A549 (cell line): ENCODE measurements at places on chromosomes 11 and 22.
A peak's percentile ranks its signal among the peaks of the same experiment; 100 is the strongest.

DNA sequence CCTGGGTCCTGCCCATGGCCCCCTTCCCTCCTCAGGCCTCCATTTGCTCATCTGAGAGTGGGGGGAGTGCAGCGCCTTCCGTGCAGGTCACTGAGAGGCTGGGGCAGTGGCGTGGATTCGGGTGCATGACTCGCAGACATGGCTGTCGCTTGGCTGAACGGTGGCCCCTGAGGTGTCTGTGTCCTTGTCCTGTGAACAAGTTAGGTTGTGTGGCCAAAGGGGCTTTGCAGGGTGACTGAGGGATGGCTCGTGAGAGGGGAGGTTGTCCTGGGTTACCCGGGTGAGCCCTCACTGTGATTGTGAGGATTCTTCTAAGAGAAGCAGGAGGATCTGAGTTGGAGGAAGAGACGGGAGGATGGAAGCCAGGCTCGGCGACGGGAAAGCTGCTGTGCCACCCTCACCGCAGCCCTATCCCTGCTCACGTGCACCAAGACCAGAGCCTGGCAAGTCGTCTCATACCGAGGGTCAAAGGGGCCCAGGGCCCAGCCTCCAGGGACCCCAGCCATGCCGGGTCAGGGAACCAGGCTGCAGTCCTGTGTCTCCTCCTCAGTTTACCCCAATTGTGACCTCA is 79.1 kb downstream of the KCNQ1 start:
- DNase-seq, result no peak

DNA sequence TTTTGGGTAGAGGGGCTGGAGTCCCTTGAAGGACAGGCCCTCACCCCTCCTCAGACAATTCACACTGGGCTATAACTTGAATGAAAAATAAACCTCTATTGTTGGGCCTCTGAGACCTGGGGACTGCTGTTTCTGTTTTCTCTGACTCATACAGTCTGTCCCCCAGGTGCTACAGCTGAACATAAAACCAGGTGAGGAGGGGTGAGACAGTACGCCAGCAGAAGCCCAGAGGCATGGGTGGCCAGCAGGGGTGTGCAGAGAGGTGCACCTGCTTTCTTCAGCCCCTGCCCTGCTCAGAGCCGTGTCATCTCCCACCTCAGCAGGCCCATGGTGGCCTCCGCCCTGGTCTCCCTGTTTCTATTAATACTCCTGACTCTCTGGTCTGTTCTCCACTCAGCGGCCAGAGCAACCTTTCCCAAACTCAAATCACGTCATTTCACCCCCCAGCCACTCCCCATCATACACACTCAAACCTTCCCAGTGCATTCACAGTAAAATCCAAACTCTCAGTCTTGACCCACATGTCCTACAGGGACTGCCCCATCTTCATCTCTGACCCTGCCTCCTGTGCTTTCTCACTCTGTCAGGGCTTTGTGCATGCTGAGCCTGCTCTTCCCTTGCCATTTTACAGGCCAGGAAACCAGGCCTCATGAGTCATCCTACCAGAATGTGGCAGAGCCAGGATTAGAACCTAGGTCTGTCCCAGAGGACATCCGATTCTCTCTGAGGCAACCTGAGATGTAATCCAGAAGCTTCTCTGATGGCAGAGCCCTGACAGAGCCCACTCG is 5.4 kb upstream of the IL2RB start:
- DNase-seq, result no peak

- no peak for DNase-seq
These were observed 56.8 kb upstream of the FGF3 start for GRCh38 chr11:69876013-69876412.

GRCh38 chr11:119993722-119994121 is 144.2 kb downstream of the TRIM29 start:
- no peak for DNase-seq

DNA sequence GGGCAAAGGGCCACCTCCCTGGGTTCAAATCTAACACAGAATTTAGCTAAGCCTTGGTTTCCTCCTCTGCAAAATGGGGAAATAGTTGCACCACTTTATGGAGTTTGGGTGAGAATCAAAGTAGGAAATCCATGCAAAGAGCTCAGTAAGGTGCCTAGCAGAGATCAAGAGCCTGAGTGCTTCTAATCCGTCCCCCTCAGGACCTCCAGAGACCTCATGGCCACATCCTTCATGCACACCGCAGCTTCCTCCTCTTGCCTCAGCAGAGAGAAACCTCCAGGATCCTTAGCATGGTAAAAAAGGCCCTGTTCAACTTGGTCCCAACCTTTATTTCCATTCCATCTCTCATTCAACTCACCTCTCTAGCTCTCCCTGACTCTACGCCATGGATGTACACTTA is 37.8 kb upstream of the NAV2 start:
- DNase-seq, result no peak

- no peak for DNase-seq
These were observed 11.8 kb downstream of the CYB561A3 start for GRCh38 chr11:61349916-61350315.

- DNase-seq, result no peak
These were observed 863.8 kb downstream of the KCNA4 start for GRCh38 chr11:29153078-29153477.

DNA sequence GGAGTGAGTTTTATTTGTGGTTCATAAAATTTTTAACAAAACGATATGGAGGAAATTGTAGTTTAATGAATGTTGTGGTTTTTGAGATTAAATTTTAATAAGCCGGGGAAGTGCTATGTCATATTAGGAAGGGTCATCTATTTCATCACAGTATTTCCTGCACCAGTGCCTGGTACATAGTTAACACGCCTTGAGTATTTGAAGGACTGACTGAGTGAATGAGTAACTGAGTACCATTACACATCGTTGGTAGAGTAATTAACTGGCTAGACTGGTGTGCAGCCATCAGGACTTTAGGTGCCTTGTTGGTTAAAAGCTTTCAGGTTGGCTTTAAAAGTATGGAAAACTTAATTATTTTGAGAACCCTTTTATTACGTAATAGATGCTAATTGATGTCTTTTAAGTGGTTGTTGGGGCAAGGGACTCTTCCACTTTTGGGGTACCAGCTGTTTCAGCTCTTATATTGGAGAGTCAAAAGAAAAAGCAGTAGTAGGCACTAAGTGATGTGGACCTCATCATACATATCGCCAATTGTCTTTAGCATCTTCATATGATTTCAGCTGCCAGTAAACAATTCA is 101.8 kb downstream of the DDX10 start:
- no peak for DNase-seq

DNA sequence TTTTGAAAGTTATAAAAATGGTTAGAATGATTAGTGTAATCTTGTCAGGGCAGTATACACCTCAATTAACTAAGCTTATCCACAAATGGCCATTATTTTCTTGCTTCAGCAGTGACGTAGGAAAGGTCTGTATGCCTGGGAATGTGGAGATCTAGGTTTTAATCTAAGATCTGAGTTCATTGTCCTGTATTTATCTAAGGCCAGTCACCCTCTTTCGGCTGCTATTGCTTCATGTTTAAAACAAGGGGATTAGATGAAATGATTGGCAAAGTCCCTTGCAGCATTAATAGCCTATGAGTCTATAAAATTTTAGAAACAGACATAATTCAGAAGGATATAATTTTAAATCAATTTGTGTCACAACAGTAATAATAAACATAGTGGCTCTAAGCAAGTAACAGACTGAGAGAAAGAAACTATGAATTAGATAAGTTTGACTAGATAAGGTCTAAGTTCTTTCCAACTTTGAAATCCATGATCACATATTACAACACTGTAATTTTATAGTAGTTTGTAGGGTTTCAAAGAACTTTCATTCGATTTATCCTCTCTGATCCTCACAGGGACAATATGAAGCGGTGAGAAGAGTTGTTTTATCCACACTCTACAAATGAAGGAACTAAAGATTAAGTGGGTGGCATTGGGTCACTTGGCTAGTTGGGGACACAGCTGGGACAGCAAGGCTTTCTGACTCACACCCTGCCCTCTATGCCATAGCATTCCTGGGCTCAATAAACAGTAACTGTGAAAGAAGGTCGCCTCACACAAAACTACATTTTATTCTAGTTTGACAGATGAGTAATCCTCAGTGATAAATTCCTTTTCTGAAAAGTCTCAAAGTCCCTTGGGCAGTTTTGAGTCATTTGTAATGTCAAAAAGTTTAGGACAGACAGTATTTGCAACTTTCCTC is 60.6 kb upstream of the RDX start:
- peak; percentile 67 for DNase-seq

DNA sequence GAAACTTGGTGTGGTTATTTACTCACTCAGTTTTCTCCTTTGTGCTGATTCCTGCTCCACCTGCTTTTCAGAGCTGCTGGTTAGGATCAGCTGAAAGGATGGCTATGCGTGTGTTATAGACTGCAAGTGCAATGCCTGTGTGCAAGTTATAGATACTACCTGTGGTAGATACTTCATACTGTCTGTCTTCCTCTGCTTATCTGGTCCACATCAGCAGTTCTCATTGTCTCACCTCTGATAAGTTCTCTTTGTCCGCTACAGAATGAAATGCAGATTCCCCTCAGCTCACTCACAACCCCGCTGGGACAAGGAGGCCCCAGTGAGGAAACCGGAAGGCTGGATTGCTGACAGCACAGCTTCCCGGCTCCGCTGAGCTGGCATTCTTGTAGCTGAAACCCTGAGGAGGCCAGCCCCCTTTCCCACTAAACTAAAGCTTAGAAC is 37.5 kb upstream of the LYVE1 start:
- no peak for DNase-seq

GRCh38 chr11:32580967-32581366 is 2.7 kb upstream of the EIF3M start:
- peak; percentile 60 for DNase-seq

DNA sequence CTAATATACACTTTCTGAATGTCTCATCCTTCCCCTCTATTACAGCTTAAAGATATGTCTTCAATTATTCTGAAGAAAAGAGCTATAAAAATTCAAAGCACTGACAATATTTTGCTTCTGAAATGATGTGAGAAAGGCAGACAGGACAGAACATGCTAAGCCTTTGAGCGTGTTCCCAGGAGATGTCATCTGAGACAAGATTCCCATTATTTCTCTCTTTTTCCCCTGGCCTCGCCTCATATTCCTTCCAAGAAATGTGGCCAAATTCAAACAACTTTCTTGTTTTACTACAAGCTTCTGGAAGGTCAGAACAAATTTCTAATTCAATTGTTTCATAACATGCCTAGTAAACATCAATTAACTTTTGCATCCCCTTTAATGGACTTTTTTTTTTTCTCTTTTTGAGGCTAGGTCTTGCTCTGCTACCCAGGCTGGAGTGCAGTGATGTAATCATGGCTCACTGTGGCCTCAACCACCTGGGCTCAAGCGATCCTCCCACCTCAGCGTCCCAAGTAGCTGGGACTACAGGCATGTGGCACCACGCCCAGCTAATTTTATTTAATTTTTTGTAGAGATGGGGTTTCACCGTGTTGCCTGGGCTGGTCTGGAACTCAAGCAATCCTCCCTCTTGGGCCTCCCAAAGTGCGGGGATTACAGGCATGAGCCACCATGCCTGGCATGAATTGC is 37.1 kb upstream of the NFRKB start:
- no peak for DNase-seq

- no peak for DNase-seq
These were observed 64.3 kb upstream of the CHRM4 start for GRCh38 chr11:46455834-46456233.

- DNase-seq, result no peak
These were observed 40.2 kb downstream of the DIXDC1 start for GRCh38 chr11:111977146-111978027.

- DNase-seq, result no peak
These were observed 951.6 kb downstream of the DLG2 start for GRCh38 chr11:84675396-84676025.

DNA sequence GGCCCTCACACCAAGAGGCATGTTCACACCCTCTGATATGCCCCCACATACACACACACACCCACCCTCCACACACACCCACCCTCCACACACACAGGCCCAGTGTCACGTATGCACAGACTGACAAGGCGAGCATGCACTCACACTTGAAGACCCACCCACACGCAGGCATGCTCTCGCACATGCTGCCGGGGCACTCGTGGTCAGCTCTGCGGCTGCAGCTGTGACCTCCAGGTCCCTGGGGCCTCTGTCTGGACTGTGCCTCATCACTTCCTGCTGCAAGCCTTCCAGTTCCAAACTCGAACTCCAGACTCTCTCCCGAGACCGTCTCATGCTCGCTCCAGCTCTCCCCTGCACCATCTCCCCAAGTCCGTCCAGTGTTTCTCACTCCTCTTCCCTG is 9.5 kb downstream of the DCHS1 start:
- no peak for DNase-seq

GRCh38 chr11:16769386-16769785 is 30.9 kb downstream of the C11orf58 start:
- no peak for DNase-seq

DNA sequence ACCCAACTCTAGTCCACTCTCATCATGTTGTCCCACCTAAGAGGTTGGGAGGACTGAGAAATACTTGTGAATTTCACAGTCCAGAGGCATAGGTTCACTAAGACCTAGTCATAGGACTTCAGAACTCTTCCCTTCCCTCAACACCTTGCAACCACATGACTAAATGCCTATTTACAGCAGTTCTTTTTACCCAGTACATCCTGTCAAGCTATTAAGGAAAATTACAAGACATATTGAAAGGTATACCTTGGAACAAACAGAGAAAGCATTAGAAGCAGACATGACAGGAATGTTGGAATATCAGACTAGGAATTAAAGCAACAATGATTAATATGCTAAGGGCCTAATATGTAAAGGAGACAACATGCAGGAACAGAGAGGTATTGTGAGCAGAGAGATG is 563.8 kb upstream of the LRRC4C start:
- DNase-seq, result no peak

GRCh38 chr11:75557666-75558494 is 4.2 kb upstream of the SERPINH1 start:
- DNase-seq, result no peak

- DNase-seq, result no peak
These were observed 78.0 kb downstream of the CACNA1I start for GRCh38 chr22:39648630-39648950.

DNA sequence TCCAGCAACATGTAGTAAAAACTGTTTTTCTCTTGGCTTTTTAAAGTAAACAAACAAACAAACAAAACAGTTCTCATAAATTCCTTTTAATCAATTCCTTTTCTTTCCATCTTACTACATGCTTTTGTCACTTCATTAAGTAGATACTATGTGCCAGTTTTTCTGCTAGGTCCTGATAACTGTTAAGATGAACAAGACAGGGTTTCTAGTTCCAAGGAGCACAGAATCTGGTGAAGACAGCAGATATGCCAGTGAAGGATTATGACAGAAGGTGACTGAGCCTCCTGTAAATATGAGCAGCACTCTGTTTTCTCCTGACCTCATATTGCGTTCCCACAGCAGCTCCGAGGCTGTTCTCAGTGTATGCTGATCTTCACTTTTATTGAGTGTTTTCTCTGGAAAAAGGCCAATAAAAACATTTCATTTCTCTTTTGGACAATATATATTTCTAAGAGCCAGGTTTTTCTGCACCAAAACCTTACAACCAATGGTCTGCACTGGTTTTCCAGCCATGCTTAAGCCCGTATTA is 45.8 kb downstream of the HEPHL1 start:
- DNase-seq, result no peak

- peak; percentile 76 for DNase-seq
These were observed 136.2 kb downstream of the ELP4 start for GRCh38 chr11:31645747-31646146.

GRCh38 chr11:81989093-81989492 is 744.6 kb downstream of the FAM181B start:
- no peak for DNase-seq
